ENCODE measurements at places on chromosomes 13 and 19.

DNA sequence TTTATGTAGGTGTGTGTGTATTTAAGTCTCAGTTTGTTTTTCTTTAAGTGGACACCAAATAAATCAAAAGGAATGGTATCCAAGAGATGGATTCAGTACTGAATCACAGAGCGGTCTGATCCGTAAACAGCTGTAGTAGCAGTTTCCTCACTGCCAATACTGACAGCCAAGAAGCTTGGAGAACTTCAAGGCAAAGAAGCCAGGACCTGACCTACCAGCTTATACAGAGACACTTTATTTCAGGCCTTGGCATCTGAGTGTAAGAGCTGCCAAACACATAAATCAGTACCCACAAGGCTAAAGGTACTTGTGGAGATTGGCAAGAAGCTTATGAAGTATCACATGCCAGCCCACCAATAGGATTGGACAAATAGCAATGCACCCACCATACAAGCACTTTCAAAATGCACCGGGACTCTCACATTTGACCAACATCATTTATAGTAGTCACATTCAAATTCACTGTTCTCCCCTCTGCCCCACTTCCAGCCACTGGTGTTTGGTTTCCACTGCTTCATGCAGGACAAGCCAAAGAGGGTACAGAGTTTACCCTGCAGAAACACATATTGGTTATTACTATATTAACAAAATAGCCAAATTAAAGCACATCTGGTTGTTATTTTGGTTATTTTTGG, 357.9 kb downstream of the KLF12 start:
- no peak for DNase-seq

DNA sequence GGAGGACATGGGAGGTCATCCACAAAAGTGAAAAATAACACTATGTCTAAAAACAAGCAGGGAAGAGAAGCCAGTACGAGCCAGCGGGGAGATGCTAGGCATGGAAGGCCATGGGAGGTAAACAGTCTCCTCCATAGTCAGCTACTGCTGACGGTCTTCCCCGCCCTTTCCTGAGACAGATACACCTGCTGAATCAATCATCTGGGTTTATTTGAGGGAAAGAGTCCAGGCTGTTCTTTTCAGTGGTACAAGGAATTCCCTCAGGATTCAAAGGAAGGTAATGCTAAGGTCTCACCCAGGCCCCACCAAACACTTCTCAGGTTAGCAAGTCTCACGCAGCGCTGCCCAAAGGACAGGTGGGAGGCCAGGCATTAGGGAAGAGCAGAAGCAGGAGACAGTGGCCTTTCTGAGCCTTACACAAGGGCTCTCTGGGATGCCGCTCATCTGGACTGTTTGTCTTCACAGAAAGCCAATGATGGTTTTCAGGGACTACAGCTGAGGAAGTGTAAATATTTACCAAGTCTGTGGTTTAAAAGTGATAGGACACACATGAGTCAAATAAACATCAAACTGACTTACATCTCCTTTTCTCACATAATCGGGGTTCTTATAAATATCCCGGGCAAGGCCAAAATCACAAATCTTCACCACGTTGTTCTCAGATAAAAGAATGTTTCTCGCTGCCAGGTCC, 173.9 kb downstream of the FLT1 start:
- peak; percentile 97 for DNase-seq

GRCh38 chr19:7242601-7243258, 51.5 kb downstream of the INSR start:
- DNase-seq: no peak

DNA sequence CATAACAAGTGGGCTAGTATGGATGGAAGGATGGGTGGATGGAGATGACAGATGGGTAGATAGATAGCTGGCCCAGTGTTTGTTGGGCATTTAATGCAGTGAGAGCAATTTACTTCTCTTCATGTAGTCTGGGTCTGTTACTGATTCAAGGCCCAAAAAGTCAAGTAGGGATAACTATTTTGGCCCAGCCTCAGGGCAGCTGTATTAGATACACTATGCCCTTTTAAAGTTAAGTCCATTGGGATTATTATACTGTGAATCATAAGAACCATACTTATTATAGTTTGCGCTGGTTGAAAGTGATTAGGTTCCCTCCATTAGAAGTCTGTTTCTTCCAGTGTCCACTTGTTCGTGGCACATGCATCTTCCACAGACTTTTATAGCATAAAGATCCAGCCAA, 4.7 kb downstream of the ITGBL1 start:
- no peak for DNase-seq

- no peak for DNase-seq
These were observed 47.0 kb upstream of the FLT1 start for GRCh38 chr13:28541966-28542365.

DNA sequence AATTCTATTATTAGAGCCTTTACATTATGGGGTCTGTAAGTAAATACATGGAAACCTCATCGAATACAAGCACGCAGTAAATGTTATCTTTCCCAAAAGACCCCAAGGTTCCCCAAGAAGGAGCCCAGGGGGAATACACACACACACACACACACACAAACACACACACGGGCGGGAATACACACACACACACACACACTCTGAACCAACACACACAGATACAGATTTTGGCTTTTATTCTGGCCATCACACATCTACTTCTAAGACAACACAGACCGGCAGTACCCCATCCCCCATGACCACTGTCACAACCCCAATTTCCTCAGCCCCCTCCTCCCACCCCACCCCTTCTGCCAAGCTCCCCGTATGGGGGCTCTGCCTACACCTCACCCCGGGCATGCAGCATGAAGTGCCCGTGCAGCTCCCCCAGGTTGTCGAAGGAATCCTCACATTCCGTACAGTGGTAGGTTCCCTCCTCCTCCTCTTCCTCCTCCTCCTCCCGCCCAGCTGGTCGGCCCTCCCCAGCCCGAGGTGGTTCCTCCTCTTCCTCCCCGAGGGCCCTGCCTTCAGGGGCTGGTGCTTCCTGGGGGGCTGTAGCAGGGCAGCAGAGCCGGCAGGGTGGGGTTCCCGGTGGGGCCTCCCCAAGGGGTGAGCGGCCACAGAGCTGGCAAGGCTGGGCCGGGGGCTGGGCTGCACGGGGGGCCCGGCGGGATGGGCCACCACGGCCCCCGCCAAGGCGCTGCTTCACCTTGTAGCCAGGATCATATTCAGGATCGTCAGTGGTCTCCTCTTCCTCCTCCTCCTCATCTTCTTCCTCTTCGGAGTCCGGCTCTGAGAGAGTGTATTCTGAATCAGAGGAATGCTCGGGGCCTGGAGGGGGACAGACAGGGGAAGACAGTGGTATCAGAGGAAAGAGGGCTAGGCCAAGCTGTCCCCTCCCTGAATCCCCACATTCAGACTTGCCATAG, 4.4 kb upstream of the SRRM5 start:
- DNase-seq: no peak

DNA sequence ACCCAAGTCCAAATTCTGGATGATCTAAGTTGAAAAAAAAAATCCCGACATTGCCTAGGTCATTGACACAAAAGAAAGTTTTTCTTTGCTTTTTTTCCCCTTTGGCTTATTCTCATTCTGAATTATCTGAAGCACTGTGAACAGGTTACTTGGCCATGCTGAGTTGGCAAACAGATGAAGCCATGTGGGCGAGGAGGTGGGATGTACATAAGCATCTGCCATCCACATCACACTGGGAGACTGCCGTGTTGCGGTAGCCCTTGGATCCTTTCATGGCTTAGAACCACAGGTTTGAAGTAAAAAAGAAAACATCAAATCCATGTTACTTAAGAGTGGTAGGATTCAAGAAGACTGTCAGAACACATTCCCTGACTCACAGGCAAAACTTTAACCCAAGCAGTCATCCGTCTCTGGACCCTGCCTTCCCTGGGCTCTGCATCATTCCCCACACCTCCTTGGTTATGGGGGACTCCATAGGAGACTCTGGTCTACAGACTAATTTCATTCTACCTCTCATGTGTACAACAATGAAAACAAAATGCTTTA, 242.5 kb upstream of the SERP2 start:
- no peak for DNase-seq

DNA sequence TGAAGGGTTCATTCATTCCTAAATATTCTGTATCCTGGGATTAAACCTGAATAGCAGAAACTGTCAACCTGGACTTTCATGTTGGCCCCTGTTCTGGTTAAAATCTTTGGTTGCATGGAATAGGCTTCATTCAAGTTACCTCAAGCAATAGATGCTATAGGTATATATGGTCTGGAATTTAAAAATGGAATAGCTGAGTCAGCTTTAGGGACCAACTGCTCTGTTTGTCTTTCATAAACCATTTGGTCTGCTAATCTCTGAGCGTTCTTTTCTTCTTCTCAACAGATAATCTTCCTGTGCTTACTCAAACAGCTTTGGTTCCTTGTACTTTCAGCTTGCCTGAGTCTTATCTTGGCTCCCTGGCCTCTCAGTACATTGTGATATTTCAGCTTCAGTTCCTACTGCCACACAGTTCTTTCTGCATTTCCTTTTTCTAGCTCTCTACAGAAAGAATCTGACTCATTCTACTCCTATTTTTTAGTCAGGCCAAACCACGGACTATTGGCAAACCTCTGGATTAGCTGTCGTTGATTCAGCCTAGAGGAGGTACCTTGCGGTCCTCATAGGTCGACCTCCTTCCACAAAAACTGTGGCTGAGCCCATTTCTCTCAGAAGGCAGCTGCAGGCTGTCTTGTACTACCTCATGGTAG, 35.9 kb upstream of the MAB21L1 start:
- no peak for DNase-seq

DNA sequence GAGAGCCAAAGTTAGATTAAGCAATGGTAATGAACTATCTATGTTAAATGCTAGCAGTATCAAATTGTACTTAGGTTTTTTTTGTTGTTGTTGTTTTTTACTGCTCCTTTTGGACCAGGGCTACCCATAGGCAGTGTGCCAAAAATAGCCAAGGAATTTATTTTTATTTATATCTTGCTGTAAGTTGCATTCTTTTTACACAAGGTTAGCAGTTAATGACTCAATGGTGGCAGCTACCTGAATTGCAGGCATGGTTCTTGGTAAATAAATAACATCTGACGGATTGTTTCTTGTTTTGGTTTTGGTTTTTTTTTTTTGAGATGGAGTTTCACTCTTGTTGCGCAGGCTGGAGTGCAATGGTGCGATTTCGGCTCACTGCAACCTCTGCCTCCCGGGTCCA, 194.8 kb upstream of the TSC22D1 start:
- DNase-seq: no peak

- no peak for DNase-seq
These were observed 9.4 kb upstream of the KBTBD7 start for GRCh38 chr13:41203810-41204209.

DNA sequence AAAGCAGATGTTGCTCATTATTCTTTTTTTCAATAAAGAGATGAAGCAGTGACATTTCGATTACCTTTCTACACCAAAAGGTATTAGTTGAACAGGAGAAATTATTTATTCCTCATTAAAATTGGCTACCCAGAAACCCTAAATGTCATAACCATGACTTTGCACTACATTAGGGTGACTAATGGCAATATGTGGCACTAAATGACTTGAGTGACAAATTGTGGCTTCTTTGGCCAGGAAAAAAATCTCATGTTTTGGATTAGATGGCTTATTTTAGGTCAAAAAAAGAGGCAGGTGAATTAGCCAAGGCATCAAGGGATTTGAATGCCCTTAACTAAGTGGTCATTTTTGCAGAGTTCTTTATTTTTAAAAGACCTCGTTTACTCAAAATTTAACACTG, 353.9 kb downstream of the NDFIP2 start:
- DNase-seq: no peak

DNA sequence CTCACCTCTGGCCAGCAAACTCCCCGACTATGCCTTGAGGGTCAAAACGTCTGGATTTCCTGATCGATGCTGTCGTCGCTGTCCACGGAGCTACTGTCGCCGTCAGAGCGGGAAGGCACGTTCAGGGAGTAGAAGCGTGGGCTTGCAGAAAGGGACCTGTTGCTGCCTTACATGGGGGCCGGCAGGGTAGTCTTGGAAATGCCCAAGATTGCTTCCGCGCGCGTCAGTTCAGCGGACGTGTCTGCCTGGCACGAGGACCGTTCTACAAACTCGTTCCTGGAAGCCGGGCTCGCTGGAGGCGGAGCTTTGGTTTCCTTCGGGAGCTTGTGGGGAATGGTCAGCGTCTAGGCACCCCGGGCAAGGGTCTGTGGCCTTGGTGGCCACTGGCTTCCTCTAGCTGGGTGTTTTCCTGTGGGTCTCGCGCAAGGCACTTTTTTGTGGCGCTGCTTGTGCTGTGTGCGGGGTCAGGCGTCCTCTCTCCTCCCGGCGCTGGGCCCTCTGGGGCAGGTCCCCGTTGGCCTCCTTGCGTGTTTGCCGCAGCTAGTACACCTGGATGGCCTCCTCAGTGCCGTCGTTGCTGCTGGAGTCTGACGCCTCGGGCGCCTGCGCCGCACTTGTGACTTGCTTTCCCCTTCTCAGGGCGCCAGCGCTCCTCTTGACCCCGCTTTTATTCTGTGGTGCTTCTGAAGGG, 15.4 kb downstream of the RB1 start:
- no peak for DNase-seq

DNA sequence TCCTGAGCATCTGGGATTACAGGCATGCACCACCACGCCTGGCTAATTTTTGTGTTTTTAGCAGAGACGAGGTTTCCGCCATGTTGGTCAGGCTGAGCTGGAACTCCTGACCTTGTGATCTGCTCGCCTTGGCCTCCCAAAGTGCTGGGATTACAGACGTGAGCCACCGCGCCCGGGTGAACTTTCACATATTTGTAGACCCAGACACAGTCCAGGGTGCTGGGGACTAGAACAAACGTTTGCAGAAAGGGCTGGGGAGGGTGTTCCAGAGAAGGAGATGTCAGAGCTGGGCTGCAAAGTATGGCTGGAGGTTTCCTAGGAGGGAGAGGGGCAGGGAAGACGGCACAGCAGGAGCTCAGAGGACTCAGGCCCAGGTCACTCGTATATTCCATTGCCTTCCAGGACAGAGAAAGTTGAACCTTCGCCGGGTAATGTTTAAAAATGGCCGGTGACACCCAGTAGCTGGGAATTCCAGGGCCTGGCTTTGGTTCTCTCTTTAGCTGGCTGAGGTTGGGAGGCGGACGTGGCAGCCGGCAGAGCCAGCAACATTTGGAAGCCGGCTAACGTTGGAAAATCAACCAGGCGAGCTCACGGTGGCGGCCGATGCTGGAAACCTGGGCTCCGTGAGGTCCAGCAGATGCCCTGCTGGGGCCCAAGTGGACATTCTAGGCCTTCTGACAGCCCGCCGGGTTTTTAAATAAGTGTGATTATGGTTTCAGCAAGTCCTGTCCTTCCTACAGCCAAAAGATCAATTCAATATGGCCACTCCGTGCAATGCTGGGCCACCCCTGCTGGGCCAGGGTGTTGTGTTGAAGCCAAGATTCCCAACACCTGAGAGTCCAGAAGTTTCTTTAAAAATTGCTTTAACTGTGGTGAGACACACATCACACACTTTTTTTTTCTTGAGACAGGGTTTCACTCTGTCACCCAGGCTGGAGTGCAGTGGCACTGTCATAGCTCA, 41.5 kb downstream of the NFIC start:
- DNase-seq: no peak

GRCh38 chr19:1446713-1447481, 3.0 kb upstream of the APC2 start:
- DNase-seq: no peak

Data from NCI-H748 treated with DMSO at 0.1 percent for 48 hours (cell line).